Mesenchymal stem cell (in vitro differentiated cells and primary cell): ENCODE measurements at places on chromosomes 2 and 18.

- no peak overlapping the region for H3K27ac ChIP-seq
- peaks cover 24% of the 10 kb centered on the region for H3K27me3 ChIP-seq
- H3K4me1 ChIP-seq: no peaks in the 10 kb centered on the region
- DNase-seq: no peak
These were observed 56.0 kb downstream of the EN1 start for GRCh38 chr2:118791483-118791882.

DNA sequence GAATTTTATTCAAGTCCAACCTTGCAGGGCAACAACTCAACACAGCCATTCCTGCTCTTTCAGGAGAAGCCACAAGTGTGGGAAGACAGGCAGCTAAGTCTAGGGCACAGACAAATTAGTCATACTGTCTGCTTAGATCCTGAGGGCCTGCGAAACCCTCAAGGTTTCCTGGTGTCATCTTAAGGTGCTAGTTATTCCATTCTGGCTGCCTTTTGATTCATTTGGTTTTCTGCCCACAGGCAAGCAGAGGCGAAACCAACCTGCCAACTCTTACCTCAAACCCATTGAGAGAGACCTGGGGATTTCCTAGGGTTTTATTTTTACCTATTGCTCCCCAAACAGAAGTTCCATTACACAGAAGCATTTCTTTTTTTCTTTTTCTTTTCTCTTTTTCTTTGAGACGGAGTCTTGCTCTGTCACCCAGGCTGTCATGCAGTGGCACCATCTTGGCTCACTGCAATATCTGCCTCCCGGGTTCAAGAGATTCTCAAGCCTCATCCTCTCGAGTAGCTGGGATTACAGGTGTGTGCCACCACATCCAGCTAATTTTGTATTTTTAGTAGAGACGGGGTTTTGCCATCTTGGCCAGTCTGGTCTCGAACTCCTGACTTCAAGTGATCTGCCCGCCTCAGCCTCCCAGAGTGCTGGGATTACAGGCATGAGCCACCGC is 23.7 kb upstream of the SCYGR1 start:
- H3K4me3 ChIP-seq: no peak overlapping the region
- peaks cover 7% of the 10 kb centered on the region for H3K4me1 ChIP-seq
- H3K27ac ChIP-seq: no peak overlapping the region
- no peaks in the 10 kb centered on the region for H3K27me3 ChIP-seq

GRCh38 chr2:207072571-207072970 is 93.2 kb downstream of the KLF7 start:
- DNase-seq: no peak
- no peak overlapping the region for H3K4me3 ChIP-seq
- H3K36me3 ChIP-seq: peaks cover 10% of the 10 kb centered on the region

DNA sequence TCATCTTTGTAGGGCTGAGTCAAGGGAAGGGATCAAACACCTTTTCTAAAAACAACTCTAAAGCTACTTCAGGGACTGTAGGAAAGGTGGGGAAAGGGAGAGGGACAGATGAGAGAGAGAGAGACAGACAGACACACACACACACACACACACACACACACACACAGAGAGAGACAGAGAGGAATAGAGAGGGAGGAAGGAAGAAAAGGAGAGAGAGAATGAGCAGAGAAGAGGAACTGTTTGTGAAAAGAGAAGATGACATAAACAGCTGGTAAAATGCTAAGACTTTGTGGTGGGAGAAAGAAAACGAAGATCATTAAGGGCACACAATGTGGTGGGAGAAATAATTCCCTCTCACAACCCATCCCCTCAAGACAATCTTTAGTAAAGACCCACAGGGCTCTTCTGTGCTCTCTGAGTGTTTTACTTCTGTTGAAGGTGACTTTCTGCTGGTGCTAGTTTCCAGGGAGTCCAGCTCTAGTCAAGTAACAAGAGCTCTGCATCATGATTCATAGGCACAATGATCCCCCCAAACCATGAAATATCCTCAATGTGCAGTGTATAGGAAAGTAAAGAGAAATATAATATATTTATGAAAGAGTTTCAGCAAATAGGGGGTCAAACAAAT is 77.2 kb upstream of the STK17B start:
- DNase-seq: no peak
- no peaks in the 10 kb centered on the region for H3K27me3 ChIP-seq
- no peaks in the 10 kb centered on the region for H3K36me3 ChIP-seq
- peaks cover 2% of the 10 kb centered on the region for H3K4me1 ChIP-seq
- no peak overlapping the region for H3K4me3 ChIP-seq

GRCh38 chr18:75230163-75231052 is 19.8 kb downstream of the TSHZ1 start:
- no peak overlapping the region for H3K27ac ChIP-seq
- no peaks in the 10 kb centered on the region for H3K27me3 ChIP-seq
- peaks cover 6% of the 10 kb centered on the region for H3K4me1 ChIP-seq
- H3K4me3 ChIP-seq: no peak overlapping the region
- H3K36me3 ChIP-seq: no peaks in the 10 kb centered on the region
- DNase-seq: no peak

DNA sequence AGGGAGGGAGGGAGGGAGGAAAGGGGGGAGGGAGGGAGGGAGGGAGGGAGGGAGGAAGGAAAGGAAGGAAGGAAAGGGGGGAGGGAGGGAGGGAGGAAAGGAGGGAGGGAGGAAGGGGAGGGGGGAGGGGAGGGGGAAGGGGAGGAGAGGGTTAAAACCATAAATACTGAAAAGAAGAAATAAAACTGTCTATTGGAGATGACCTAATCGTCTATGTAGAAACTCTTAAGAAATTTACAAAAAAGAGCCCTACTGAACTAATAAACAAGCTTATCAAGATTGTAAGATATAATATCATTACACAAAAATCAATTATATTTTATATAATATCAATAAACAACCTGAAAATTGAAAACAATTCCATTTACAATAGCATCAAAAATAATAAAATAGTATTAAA is 32.3 kb upstream of the CTDP1 start:
- peaks cover 73% of the 10 kb centered on the region for H3K27me3 ChIP-seq
- no peaks in the 10 kb centered on the region for H3K36me3 ChIP-seq
- peaks cover 2% of the 10 kb centered on the region for H3K4me1 ChIP-seq

DNA sequence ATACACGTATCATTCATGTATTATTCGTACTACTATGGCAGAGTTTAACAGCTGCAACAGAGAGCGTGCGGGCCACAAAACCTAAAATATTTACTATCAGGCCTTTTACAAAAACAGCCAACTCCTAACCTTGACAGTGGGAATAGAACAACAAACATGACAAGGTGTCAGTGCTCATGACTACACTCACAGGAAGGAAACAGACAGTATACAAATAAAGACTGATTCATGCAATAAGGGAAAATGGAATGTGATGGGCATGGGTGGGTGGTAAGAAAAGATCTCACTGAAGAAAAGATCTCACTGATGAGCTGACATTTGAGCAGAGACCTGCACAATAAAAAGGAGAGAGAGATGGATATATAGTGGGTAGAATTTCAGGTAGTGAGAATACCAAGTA is 347.8 kb downstream of the ALK start:
- no peaks in the 10 kb centered on the region for H3K27me3 ChIP-seq
- H3K36me3 ChIP-seq: no peaks in the 10 kb centered on the region
- DNase-seq: no peak
- no peaks in the 10 kb centered on the region for H3K4me1 ChIP-seq
- no peak overlapping the region for H3K27ac ChIP-seq

DNA sequence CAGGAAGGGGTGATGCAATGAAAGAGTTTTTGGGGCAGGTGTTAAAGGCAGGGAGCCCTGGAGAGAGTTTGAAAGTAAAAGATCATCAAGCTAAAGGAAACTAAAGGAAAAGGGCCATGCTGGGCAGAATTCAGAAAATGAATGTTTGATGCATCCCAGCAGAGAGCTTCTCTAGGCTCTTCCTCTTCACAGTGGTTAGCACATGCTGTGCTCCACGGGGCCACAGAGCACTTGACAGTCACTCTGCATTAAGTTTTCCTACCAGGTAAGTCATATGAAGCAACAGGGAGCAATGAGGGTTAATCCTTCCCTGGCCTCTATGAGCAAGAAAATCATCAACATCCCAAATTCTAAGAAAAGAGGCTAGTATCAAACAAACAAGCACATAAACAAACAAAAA is 895.2 kb downstream of the TRIB2 start:
- no peak overlapping the region for H3K27ac ChIP-seq
- H3K4me1 ChIP-seq: no peaks in the 10 kb centered on the region
- no peak overlapping the region for H3K4me3 ChIP-seq

DNA sequence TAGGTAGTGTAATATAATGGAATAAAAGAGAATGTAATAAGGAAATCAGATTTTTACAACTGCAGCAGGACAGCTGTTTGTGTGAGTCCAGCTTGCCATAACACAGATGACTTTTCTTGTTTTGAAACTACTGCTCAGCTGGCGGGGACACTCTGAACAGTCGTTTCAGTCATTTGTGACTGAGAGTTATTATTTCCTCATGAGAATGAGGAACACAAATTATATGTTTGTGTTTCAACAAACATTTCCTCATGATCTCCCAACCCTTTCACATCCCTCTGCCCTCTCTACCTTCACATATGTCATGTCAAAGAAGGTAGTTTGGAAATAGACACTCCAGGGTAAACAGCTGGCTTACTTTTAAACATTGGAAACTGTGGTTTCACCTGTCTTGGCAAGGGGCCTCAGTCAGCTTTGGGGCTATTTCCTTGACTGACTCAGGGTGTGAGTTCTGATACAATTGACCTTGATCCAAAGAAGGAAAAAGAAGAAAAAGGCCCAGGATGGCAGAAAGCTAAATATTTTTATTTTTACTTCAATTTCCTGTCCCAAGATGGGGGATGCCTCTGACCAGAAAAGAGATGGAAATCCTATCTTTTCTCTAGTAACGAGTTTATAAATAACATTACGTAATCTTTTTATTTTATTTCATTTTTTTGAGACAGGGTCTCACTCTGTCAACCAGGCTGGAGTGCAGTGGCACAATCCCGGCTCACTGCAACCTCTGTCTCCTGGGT is 593 bp downstream of the SP140L start:
- peak overlapping the region; percentile 86 for H3K27ac ChIP-seq
- peaks cover 10% of the 10 kb centered on the region for H3K4me1 ChIP-seq
- DNase-seq: no peak
- no peaks in the 10 kb centered on the region for H3K36me3 ChIP-seq
- H3K27me3 ChIP-seq: no peaks in the 10 kb centered on the region

DNA sequence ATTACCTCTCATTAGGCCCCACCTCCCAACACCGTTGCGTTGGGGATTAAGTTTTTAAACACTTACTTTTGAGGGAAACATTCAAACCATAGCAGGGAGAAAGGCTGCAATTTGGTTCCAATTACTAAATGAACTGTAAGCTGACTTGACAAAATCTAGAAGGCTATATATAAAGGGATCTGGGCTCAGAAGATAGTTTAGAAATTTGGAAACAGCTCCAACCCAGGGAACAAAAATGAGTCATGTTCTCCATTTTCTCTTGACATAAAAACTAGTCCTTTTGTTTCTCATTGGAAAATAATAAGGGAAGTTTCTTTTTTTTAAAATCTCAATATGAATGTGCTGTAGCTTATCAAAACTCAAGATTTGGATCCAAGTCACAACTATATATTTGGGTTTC is 17.5 kb downstream of the MOGAT1 start:
- H3K27ac ChIP-seq: no peak overlapping the region
- H3K4me3 ChIP-seq: no peak overlapping the region
- H3K4me1 ChIP-seq: no peaks in the 10 kb centered on the region
- no peaks in the 10 kb centered on the region for H3K27me3 ChIP-seq
- H3K36me3 ChIP-seq: no peaks in the 10 kb centered on the region

DNA sequence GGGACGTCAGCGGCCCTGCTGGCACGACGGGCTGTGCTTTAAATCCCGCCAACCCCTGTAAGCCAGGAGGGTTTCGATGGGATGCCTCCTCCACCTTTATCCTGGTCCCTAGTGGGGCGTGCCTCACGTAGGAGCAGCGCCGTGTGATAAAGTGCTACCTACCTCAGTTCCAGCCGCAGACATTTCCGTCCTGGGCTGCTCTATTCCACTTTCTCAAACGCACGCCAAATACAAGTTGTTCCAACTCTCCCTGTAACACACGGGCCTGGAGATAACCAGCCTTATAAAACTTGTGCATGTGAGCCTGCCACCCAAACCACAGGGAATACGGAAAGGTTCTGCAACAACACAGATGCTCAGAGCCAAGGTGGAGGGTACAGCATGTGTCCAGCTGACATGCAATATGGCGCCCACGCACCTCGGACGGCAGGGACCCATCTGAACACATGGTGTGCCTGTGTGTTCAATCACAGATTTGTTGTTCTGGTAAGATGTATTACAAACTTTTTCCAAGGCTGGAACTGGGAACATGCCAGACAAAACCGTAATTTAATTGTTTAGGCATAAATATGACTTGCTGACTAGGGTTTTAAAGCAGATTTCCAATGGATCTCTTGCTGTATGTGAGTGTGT is 47.7 kb downstream of the ZNF516 start:
- H3K27ac ChIP-seq: no peak overlapping the region
- peak overlapping the region; percentile 58 for H3K4me3 ChIP-seq
- peak; percentile 2 for DNase-seq
- peaks cover 46% of the 10 kb centered on the region for H3K4me1 ChIP-seq

DNA sequence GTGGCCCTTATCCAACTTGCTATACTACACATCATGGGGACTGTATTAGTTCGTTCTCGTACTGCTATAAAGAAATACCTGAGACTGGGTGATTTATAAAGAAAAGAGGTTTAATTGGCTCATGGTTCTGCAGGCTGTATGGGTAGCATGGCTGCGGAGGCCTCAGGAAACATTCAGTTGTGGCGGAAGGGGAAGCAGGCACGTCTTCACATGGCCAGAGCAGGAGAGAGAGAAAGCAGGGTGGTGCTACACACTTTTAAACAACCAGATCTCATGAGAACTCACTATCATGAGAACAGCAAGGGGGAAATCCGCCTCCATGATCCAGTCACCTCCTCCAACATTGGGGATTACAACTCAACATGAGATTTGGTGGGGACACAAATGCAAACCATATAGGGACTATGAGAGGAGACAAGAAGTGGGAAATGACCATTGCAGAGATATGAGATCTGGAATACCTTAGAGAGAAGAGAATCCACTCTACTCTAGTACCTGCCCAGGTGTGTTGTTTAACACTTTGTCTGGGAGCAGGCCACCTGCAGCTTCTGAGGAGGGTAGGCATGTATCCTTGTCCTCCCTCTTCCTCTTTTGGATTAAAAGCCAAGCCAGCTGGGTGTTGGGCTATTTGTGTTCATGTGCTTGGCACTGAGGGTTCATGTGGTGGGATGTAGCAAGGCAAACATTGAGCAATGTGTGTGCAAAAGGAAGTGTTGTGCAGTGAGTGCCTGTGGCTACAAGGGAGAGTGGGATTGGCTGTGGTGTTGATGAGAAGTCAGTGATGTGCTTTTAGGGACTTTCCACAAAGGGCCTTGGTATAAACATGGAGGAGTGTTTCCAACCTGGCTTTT is 22.8 kb downstream of the TTLL4 start:
- peak; percentile 87 for DNase-seq
- peaks cover 3% of the 10 kb centered on the region for H3K4me1 ChIP-seq
- H3K27me3 ChIP-seq: no peaks in the 10 kb centered on the region
- no peak overlapping the region for H3K27ac ChIP-seq
- H3K4me3 ChIP-seq: no peak overlapping the region

- no peak overlapping the region for H3K4me3 ChIP-seq
- peaks cover 4% of the 10 kb centered on the region for H3K4me1 ChIP-seq
- DNase-seq: peak; percentile 59
- H3K27me3 ChIP-seq: no peaks in the 10 kb centered on the region
- peaks cover 72% of the 10 kb centered on the region for H3K36me3 ChIP-seq
These were observed 18.3 kb downstream of the NHEJ1 start for GRCh38 chr2:219142329-219142728.
